ENCODE measurements at places on chromosomes 4 and X.

GRCh38 chrX:134734466-134734952 lies 76.2 kb upstream of the PLAC1 start:
- no peak for DNase-seq

DNA sequence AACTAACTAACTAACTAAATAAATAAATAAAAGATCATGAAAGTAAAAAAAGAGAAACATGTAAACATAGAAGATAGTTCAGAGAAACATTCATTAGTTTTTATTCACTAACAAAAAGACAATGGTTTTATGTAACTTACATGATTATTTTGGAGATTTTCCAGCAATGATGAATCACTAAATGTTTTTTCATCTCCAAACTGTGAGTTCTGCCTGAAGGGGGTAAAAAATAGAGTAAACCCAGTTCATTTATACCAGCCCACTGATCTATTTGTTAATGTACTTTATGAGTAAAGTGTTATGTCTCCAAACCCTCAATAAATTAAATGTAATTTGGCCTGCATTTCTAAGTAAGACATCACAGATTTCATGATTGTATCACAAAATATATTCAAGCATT lies 101.1 kb downstream of the ATP8A1 start:
- DNase-seq: no peak

GRCh38 chr4:108334031-108334430 lies 165.3 kb upstream of the LEF1 start:
- DNase-seq: no peak

DNA sequence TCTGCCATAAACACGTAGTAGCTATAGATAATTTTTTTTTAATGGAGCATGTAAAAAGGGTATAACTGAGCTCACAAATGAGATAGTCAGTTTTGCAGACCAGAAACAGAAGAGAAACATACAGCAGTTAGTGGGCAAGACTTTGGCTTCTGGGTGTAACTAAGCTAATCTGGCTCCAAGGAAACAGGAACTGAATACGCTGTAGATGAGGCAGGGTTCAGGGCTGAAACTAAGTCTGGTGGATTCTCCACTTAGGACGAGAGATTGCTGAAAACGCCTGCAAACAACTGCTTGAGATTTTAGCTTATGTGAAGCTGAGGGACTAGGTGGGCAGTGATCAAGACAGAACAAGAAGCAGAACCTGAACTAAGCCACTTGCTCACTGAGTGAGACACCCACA lies 91.7 kb downstream of the SMIM20 start:
- DNase-seq: no peak

DNA sequence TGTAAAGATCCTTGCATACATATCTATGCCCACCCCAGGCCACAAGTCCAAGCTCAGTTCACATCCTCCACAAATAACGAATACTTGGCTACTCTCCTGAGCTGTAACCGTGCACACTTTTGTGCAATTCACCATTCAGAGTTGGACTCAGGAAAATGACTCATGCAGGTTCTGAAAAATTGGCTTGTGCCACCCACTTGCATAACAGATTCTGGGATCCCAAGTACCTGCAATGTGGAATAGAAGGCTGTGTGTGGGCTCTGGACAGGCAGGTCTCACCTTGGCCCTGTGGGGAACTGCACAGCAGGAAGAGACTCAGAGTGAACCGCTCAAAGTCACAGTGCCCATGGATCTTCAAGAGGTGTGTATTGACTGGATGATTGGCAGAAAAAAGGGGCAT lies 502.7 kb downstream of the PACRGL start:
- no peak for DNase-seq

DNA sequence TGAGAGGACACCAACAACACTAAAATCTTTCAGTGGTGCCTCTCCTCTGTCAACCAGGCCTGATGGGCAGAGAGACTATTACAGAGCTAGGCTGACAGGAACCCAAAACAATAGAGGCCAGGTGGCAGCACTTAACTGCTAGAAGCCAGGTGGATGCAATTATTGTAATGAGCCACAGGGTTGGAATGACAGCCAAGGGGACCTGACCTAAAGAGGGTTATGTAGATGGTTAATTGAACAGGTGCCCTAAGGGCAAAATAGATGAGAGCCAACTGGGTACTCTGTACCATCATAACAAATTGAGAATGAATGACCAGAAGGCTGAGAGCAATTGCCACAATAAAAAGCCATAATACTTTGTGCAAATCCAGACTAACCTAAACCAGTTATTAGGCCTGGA lies 24.7 kb upstream of the FRAS1 start:
- DNase-seq: no peak

GRCh38 chr4:2048831-2049230 lies 10.3 kb upstream of the NAT8L start:
- DNase-seq: no peak

GRCh38 chr4:128690011-128690410 lies 119.5 kb upstream of the JADE1 start:
- no peak for DNase-seq

GRCh38 chr4:38560340-38560739 lies 103.7 kb upstream of the KLF3 start:
- DNase-seq: no peak

DNA sequence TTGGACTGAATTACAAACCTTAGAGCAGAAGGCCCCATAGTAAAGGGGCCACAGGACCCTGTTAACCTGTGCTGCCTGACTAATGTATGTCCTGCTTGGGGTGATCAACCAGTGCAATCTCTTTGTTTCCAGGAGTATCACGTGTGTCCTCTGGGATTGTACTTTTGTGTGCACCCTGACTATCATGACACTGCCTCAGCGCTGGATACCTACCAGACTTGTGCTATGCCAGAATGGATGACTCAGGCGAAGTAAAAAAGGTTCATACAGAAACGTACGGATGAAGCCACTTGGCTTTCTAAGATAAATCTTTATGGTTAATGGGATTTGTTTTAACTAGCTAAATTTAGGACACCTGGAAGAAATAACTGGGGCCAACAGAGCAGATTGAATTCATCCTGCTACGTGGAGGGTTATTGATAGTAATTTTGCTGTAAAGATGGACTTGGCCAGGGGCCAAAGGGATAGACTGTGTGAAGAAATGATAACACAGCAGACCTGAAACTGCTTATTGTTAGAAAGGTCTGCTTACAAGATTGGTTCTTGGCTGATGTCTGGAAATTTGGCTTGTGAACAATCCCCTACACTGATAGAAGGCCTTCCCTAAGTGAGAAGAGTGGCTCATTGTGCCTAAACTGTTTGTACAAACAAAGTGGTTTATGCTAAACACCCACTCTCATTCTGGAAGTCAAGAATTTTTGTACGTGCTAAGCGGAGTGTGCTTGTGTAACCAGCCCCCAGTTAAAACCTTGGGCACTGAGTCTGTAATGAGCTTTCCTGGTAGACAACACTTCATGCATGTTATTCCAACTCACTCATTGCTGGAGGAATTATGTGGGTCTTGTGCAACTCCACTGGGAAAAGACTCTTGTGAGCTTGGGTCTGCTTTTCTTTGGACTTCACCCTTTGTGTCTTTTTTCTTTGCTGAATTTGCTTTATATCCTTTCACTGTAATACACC lies 750.5 kb upstream of the HTR2C start:
- no peak for DNase-seq

- no peak for DNase-seq
Measured at GRCh38 chrX:18640686-18641085, 31.2 kb downstream of the RS1 start.

GRCh38 chr4:169440446-169440845 lies 169.7 kb upstream of the SH3RF1 start:
- DNase-seq: no peak

DNA sequence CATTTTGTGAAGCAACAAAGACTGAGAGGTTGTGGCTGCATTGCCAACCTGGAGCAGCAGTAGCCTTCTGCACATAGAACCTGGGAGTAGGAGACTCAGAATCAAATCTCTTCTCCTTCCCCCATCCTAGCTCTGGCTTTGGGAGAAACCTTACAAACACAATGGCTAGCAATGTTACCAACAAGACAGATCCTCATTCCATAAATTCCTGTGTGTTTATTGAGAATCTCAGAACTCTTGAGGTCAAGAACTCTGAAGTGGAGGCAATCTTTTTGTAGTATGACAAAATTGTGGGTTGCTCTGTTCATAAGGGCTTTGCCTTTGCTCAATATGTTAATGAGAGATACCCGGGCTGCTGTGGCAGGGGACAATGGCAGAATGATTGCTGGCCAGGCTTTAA lies 406.7 kb upstream of the SPANXN1 start:
- DNase-seq: no peak

DNA sequence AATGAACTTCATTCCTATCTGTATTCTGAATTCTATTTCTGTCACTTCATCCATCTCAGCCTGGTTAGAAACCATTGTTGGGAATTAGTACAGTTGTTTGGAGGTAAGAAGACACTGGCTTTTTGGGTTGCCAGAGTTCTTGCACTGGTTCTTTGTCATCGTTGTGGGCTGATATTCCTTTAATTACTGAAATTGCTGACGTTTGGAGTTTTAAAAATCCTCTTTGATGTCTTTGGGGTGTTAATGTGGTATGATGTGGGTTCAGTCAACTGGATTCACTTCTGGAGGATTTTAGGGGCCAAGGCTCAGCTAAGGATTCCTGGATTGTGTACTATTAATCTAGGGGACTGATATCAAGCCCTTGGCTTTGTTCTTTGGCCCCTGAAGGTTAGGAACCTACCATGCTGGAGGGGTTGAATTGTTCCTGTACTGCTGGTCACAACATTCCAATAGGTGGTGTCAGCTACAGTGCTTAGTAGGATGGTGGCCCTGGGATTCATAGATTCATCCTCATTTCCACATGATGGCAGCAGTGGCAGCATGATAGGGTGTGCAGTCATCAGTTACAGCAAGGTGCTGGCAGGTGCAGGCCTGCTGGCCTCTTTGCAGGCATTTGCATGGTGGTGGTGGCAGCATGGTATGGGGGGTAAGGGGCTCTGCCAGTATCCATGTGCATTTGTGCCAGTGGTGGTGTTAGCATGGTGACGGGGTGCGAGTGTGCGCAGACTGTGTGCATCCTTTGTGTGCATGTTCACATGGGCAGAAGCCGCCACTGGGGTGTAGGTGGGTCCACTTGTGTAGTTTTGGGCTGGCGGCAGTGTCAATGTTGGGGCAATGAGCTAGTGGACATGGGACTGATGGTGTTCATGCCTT lies 301.3 kb downstream of the TEX13C start:
- no peak for DNase-seq

DNA sequence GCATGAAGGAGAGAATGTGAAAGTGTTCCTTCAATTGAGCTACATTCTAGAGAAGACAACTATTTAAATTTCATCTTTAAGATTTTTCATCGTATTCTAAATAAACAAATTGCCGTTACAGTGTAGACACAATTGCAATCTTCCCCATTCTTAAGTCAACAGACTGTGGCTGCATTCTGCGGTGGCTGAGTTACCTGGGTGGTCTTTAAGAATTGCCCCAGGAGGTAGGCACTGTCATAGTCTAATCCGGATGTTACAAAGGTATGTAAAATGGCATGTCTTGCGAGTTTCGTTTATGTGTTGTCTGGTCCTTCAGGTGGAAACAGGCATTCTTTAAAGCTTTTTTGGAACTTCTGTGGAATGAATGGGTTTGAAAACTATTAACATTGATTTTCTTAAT lies 586.1 kb upstream of the PITX2 start:
- no peak for DNase-seq

- DNase-seq: no peak
Measured at GRCh38 chr4:110201502-110201901, 3.1 kb upstream of the ELOVL6 start.

GRCh38 chrX:94216738-94217137 lies 542.7 kb downstream of the FAM133A start:
- DNase-seq: no peak

DNA sequence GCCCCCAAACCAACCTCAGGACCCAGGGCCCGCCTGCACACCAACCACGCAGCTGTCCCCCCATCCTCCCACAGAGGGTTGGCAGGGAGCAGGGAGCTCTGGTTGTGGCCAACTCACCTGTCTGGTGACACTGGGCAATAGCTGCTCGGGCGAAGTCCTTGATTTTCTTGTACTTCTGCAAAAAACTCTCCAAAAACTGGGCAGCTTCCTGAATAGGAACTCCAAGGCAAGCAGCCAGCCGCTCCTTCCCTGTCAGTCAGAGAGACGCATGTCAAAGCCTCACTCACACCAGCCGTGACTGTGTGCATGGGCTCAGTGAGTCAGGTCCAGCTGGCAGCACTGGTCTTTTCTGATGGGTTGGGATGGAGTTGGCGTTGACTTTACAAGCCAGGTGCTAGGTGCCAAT lies 26.4 kb downstream of the NAT8L start:
- no peak for DNase-seq

DNA sequence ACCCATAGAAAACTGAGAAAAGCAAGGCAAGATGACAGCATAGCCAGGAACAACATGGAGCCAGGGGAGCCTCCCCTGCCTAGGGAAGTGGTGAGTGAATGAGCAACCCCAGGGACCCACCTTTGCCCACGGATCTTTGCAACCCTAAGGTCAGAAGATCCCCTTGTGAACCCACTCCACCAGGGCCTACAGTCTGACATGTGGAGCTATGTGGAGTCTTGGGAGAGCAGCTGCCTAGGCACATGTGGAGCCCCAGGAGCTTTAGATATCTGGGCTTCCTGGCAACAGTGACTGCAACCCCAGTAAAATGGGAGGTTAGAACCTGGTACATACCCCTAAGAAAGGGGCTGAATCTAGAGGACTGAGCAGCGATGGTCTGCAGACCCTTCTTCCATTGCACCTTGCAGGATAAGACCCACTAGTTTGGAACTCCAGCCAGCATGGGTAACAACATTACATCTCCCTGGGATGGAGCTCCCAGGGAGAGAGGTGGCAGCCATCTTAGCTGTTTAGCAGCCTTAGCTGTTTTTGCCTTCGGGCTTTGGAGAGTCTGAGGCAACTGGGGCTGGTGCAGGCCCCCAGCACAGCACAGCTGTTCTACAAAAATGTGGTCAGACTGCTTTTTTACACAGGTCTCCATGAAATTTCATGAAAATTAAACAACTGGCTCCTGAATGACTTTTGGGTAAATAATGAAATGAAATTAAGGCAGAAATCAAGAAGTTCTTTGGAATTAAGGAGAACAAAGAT lies 104.7 kb upstream of the TRIM2 start:
- no peak for DNase-seq

- DNase-seq: no peak
Measured at GRCh38 chr4:153509724-153510123, 43.6 kb downstream of the TMEM131L start.

GRCh38 chr4:189029976-189030504 lies 890.8 kb downstream of the TRIML1 start:
- DNase-seq: no peak

DNA sequence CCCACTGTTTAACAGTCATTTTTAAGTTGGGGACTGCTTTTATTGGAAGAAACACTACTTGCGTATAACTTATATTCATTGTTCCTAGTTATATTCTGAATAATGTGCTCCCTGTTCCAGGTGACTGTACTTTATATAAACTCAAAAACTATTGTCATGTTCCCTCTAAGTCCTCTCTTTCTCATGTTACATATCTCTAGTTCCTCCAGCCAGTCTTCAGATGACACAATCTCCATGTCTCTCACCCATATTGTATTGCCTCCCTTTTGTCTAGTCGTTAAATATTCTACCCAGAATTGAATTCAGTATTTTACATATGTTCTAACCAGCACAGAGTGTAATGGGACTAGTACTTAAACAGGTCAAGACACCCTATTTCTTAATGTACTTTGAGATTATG lies 5.3 kb downstream of the VAMP7 start:
- no peak for DNase-seq

GRCh38 chr4:57168982-57169381 lies 58.8 kb upstream of the IGFBP7 start:
- DNase-seq: no peak

- no peak for DNase-seq
Measured at GRCh38 chrX:49191574-49192011, 5.4 kb upstream of the PRICKLE3 start.

GRCh38 chr4:114041117-114041475 lies 61.6 kb upstream of the ARSJ start:
- DNase-seq: no peak

- no peak for DNase-seq
Measured at GRCh38 chr4:3788366-3788660, 22.1 kb downstream of the ADRA2C start.

Data from B cell (primary cell).